Adipocyte (in vitro differentiated cells): ENCODE measurements at places on chromosomes 5 and 9.

DNA sequence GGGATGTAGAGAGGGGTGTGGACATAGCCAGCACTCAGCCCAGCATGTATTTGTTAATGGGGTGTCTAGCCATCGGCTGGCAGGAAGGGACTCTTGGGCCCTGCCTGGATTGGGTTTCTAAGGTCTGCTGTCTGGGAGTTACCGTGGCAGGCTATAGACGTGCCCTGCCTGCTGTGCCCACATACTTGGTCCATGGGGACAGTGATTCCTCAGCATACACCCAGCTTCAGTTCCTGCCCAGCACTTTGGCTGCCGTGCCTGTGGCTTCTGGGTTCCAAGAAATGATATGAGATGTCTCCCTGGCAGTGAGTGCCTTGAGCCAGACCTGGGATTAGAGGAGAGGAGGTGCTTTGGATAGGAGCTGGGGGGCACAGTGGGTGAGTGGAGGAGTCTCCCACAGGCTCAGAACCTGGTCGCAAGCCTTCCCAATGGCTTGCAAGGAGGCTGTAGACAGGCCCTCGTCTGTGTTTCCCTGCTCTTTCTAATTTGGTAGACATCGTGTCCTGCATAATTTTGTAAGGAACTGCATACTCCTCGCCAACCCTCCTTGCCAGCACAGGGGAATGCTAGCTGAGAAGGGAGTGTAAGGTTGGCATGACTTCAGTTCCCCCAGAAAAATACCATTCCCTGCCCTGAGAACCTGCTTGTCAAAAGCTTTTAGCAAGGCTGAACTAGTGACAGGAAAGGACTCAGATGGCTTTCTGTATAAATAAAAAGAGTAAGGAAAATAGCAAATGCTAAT lies 287.9 kb downstream of the ZSWIM6 start:
- DNase-seq: no peak

DNA sequence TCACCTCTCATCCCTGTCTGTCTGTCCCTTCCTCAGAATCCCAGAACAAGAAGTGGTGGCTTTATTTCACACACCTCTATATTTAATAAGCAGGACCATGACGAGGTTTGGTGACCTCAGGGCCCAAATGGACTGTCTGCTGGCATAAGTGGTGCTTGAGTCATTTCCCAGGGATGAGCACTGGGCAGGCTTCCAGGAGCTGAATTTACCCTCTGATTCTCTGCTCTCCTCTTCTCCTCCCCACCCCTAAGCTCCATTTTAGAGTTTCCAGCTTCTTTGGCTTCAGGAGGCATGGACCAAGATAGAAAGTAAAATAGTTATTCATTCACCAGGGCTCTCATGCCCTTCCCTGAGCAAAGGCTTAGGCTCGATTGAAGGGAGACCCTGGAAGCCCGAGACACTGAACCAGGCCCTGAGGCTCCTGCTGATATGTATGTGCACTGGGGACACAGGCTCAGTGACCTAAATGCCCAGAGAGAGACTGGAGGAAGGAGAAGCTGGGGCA lies 69.1 kb downstream of the PPARGC1B start:
- peak; percentile 71 for DNase-seq

DNA sequence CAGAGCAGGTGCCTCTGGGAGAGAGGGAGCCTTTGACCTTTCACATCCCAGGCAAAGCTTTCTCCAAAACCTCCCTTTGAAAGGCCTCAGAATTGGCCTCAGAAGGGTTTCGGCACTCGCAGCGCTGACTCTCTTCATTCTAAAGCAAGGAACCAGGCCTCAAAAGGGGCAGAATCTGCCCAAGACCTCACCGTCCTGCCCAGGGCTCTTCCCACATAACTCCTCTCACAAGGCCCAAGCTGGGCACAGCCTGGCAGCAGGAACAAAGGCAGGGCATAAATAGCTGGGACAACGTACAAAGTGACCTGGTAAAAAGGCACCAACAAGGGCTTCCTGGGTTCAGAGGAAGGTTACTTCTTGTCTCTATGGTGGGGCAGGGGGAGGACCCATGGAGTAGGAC lies 166.3 kb upstream of the FSTL4 start:
- DNase-seq: no peak

DNA sequence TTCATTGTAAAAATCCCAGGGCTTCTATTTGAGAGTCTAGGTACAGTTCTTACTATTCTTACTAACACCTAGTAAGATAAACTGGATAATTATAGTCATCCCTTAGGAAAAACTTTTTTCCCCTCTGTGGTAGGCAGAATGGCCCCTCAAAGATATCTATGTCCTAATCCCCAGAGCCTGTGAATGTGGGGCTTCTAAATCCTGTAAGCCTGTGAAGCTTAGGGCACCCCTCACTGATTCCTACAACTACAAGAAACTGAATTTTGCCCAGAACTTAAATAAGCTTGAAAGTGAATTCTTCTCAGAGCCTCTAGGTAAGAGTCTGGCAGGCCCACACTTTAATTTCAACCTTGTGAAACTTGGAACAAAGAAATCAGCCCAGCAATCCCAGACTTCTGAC lies 130.1 kb upstream of the ACOT12 start:
- DNase-seq: no peak

- DNase-seq: no peak
Observed at GRCh38 chr9:88233091-88233490, 94.8 kb upstream of the SPATA31C2 start.

DNA sequence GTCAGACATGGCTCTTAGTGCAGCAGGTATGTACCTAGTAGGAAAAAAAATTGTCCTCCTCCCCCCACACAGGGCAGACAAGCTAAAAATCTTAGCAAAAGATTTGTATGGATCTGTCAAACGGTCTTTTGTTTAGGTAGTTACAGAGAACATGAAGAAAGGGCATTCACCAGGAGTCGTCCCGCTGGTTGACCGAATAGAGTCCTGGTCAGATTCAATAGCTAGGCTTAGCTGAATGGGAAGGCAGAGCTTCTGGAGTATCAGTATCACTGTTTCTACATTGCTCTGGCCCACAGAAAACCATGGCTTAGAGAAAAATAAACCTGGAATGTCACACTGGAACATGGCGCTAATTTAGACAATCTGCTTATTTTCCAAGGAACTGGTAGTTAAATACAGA lies 642.3 kb downstream of the PTPRD start:
- no peak for DNase-seq

DNA sequence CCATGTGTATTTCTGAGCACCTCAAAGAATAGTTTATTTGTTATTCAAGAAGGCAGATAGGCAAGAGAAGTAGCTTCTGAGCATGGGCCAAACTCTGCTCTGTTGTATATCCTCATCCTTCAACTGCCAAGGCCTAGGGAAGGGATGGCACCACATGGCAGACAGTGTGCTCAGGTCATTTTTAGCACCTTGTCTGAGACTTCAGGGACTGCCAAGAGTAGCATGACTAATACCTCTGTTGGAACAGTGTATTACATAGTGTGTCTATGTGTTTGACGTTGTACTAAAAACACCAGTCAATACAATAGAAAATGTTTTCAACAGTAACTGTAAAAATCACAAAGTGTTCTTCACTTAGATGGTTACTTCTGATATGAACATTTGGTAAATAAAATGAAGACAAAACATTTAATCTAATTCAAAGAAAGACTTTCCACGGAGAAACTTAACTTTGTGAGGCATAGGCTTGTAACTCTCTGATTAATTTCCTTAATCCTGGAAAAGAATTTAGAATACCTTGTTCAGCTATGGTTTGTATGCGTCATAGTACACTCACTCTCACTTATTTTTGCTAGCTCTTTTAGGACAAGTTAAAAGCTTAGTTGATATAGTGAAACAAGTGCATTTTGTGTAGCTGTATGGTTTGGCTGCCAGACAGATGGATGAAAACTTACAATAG lies 318.4 kb upstream of the RIOK2 start:
- DNase-seq: no peak

DNA sequence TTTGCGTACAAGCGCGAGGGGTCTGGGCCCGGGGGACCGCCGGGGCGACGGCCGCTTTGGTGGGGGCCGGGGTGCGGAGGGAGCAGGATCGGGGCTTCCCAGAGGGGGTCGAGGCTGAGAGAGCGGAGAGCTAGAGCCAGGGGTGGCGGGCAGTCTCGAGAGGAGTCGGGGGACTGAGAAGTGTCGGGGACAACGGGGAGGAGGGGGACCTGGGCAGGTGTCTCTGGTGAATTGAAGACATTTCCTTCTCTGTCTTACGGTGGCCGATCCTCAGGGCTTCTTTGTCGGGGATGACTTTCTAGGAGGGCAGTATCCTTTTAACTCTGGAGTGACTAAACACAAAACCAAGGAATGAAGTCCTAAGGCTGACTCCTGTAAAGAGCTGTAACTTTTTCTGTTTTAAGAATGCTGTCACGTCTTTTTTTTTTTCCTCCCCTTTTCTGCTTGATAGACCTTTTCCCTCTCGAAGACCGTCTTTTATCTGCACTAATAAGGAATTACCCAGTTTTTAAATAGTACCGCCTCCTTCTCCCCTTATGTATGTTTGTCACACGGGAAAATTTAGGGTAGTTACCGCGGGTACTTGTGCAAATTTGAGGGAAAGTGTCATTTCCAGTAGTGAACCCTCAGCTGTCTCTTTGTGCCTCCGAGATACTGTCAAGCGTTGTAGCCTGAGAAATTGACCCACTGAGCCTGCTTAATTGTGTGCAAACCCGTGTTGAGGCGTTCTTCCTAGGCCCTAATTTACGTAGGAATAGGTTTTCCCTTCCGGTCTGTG lies 822 bp downstream of the DENND4C start:
- DNase-seq: peak; percentile 40

- peak; percentile 72 for DNase-seq
Observed at GRCh38 chr5:109907731-109908130, 218.0 kb downstream of the MAN2A1 start.

GRCh38 chr5:145855763-145856267 lies 17.0 kb downstream of the GRXCR2 start:
- DNase-seq: no peak

GRCh38 chr5:22249209-22249729 lies 603.9 kb downstream of the CDH12 start:
- DNase-seq: no peak

DNA sequence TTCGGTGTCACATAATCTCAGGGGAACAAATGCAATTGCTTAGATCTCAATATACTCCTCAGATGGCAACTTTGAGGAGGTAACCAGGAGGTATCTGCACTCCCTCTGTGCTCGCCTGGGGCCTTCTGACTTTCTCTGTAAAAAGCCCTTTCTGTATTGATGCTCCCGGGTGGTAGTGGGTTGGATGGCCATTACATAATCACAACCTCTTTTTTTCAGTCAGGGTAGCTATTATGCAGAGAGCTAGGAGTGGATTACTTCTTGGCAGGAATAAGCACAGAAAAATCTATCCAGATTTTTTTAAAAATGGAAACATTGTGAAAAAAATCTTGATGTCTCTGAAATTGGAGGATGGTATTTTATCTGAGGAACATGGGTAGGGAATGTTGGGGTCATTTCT lies 116.6 kb downstream of the SH3GL2 start:
- DNase-seq: no peak
